Activated CD8-positive, alpha-beta memory T cell treated with anti-CD3 and anti-CD28 coated beads for 48 hours (primary cell): ENCODE measurements at places on chromosomes 13 and 19.

- DNase-seq = no peak
These were observed 3.9 kb downstream of the WDR62 start for GRCh38 chr19:36058481-36059179.

GRCh38 chr19:35925501-35925900, 10.7 kb upstream of the LRFN3 start:
- no peak for DNase-seq

DNA sequence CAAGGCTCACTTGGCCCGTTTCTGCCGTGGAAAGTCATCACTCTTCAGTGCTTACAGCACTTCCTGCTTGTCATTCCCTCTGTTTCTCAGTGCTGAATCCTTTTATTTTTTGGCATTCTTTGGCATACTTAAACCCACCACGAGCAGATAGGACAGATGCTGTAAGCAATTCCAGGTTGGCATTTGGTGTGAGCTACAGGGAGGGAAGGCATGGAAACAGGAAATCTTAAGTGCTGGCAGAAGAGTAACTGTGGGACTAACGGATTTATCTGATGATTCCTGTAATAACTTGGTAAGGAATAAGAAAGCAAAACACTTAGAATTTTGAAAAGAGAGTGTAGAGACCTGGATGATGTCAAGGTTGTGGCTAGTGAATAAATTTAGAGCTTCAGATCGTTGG, 273.4 kb downstream of the GPC6 start:
- DNase-seq = no peak

GRCh38 chr19:2747349-2747748, 7.5 kb upstream of the SLC39A3 start:
- DNase-seq = no peak

GRCh38 chr19:13100841-13101589, 1.6 kb downstream of the LYL1 start:
- no peak for DNase-seq

DNA sequence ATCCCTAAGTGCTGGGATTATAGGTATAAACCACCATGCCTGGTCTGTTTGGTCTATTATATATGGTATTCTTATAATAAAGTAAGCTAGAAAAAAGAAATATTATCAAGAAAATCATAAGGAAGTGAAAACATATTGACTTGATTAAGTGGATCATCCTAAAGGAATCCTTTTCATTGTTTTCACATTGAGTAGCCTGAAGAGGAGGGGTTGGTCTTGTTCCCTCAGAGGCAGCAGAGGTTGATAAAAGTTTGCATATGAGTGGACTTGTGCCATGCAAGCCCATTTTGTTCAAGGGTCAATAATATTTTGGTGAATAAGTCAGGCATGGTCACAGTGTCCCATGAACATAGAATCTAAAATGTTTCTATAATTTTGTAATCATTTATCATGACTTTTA, 52.7 kb downstream of the ZNF627 start:
- DNase-seq = no peak

GRCh38 chr19:47406711-47407416, 12.5 kb downstream of the MEIS3 start:
- DNase-seq = no peak
